ENCODE measurements at places on chromosomes 5 and 9.

- peak; percentile 66 for DNase-seq
Observed at GRCh38 chr9:20592673-20593072, 29.6 kb downstream of the MLLT3 start.

DNA sequence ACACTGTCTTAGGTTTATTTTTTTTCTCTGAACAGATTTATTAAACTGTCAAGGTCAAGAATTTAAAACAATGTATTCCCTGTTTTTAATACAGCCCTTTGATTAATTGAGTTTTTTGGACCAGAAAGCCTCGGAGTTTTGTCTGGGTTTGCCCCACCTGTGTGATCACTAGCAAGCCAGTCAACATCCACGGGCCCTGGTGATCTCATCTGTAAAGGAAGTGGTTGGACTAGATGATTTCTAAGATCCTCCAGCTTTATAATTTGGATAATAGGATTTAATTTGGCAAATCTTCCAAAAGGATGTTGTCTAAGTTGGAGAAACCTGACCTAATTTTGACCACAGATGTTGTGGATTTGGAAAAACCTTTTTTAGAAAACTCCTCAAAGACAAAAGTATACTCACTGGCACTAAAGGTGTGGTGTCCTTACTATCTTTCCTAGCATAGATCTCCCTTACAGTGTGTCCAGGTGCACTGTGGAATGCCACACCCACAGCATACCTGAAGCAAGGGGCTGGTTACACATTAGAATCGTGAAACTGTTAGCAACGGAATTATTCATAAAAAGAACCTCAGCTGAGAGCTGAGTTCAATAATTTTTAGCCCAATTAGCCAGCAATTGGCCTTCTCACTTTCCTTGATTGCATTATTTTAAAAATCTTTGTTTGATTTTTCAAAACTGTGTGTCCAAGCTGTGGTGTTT is 195.6 kb upstream of the ELL2 start:
- no peak for DNase-seq

DNA sequence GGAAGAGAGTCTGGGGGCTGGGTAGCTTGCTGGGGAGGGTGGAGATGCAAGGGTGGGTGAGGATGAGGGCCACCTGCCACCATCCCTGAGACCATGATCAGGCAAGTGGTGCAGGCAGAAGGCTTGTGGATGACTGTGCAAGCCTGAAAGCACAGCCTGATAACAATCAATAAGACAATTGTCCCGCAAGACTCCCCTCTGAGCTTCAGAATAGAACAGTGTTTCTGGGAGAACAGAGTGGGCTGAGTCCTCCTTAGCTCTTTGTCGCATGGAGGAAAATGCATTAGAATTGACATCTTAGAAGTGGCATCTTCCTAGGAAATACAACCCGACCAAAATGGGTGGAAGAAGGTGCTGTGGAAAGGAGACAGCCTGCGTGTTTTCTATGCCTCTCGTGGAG is 6.6 kb downstream of the GADD45G start:
- no peak for DNase-seq

- DNase-seq = peak; percentile 47
Observed at GRCh38 chr5:34415559-34416198, 240.4 kb upstream of the RAI14 start.

DNA sequence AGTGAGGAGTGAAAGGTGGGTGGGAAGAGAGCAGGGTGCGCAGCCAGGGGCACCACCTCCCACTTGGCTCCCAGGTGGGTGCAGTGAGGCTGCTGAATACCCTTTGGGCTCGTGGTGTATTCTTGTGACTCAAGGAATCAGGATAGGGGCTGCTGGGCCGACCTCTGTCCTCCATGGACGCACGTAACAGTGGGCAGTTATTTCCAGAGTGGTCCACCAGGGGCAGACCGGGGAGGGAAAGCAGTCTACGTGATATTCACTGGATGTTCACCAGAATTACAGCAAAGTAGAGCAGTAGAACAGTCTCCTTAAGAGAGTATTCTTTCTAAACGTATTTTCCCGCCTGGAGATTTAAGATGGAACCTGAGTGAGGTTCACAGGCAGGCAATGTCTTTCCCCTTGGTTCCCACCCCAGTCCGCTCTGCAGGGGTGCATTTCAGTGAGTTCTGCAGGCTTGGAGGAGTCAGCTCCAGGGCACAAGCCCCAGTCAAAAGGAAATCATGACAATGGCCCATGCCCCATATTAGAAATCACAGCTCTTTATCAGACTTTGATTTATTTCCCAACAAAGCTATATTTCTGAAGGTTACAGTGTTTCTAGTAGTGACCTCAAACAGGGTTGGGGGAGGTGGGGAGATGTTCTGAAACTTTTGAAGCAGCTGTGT is 88.7 kb downstream of the SYK start:
- no peak for DNase-seq

GRCh38 chr5:60102961-60103693 is 209.6 kb upstream of the PDE4D start:
- DNase-seq = peak; percentile 88

GRCh38 chr9:74526215-74526614 is 29.1 kb downstream of the RORB start:
- no peak for DNase-seq

- DNase-seq = no peak
Observed at GRCh38 chr5:105565531-105565930, 2002.9 kb upstream of the NUDT12 start.

DNA sequence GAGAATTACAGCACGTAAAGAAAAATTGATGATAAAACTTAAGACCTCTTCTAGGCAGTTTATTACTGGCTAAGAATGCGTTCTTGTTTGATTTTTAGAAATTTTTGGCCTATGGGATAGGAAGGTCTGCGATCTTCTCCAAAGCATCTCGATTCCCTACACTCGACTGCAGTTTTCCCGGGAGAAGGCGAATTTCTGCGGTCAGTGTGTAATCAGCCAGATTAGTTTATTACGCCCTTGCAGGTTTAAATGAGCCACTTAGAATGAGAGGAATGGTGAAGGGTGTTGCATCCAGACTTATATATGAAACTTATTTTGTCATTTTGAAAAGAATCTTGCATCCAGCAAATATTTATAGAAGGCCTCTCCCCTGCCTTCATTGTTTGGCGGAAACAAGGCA is 1.2 kb downstream of the MTAP start:
- DNase-seq = no peak

DNA sequence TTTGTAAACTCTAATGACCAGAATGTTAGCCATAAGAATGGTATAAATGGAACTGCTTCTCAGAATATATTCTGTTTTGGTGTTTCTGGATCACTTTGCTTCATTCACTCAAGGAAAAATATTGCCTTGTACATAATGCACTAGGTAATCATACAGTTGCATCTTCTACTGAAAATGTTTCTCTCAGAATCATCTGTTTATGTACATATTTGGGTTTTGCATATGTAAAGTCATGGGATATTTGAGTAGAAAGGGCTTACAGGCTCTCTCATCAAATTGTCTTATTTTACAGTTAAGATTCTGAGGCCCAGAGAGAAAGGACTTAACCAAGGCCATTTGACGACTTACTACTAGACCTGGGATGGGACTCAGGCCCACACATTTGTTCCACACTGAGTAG is 97.8 kb upstream of the PALM2AKAP2 start:
- DNase-seq = no peak

- no peak for DNase-seq
Observed at GRCh38 chr9:107288701-107289100, 5.6 kb downstream of the RAD23B start.

DNA sequence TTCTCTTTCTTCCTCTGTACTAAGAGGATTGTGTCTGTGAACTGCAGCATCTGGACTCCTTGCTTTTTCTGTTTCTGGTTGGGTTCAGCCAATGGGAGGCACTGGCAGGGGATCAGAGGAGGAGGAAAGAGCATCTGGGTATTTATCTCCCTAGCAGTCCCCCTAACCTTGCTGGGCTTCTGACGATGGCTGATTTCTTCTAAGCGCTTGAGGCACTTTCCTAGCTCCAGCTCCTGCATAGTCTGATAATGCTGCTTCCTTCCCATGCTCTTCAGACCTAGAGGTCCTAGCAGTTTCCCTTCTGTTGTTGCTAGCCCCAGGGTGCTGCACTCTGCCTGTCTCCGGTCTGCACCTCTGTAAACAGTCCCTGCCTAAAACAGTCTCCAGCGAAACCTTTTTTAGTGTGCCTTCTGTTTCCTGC is 225.1 kb downstream of the PDZD2 start:
- DNase-seq = no peak

- DNase-seq = no peak
Observed at GRCh38 chr9:34956648-34957047, 1.4 kb upstream of the PHF24 start.

GRCh38 chr5:91135475-91136248 is 247.5 kb downstream of the ARRDC3 start:
- no peak for DNase-seq

GRCh38 chr5:15592728-15593127 is 92.7 kb downstream of the FBXL7 start:
- no peak for DNase-seq

- DNase-seq = no peak
Observed at GRCh38 chr5:116739571-116739970, 164.9 kb upstream of the SEMA6A start.

- DNase-seq = no peak
Observed at GRCh38 chr9:38634315-38634714, 13.9 kb upstream of the ANKRD18A start.

GRCh38 chr9:3845549-3845948 is 319.7 kb upstream of the RFX3 start:
- DNase-seq = no peak

- DNase-seq = peak; percentile 3
Observed at GRCh38 chr5:133421394-133421793, 190.9 kb downstream of the FSTL4 start.

DNA sequence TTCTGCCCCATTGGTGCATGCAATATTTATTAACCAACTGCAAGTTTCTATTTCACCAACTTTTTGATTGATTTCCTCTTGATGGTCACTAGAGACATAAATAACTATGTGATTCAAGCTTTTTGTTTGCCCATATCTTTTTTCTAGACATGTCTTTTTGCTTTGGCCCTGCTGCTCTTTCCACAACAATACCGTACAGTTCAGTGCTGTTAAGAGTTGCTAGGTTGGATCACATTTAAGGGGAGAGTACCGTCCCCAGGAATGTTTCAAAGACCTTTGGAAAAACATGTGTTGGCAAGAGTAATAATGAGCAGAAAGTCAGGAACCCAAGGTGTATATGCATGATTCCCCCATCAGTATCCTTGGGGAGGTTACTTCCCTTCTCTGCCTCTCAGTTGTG is 268.8 kb upstream of the RFX3 start:
- DNase-seq = peak; percentile 50

DNA sequence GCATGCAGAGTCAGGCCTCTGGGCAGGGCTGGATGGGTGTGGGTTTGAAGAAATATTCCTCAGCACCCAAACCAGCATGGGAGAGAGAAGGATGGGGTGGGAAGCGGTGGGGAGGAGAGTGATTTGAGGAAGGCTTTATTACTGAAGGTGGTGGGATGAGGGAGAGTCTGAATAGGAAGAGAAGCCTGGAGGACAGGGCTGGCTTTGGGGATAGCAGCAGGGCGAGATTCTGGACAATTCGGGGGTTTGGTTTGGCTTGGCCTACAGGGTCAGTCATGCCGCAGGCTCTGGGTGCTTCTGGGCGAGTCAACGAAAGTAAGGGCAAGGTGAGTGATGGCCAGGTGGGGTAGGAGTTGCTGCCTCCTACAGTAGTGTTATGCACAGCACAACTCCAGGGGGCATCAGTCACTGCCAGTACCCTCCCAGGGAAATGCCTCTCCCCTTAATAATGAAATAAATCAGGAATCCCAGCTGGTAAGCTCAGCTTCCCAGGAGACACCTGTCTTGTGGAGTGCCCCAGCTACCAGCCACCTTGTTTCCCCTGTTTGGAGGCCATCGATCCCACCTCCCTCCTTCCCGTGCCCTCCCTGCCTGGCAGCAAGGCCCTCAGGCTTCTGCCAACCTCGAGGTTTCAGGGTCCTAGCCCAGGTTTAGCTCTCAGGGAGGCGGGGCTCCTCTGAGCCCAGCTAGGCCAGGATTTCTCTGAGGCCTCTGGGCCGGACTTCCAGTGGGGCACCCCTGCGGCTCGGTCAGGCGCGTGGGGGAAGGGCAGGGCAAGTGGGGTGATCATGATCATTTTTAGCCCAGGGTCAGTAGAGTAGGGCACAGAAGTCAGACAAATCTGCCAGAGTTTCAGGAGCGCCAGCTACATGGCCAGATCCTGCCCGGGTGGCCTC is 741 bp upstream of the NKX2-5 start:
- DNase-seq = no peak

GRCh38 chr9:32954642-32955041 is 46.8 kb downstream of the APTX start:
- DNase-seq = peak; percentile 83

- no peak for DNase-seq
Observed at GRCh38 chr9:75152416-75152815, 64.1 kb downstream of the OSTF1 start.

- DNase-seq = peak; percentile 93
Observed at GRCh38 chr5:135242021-135242865, 156.8 kb downstream of the MACROH2A1 start.

- peak; percentile 55 for DNase-seq
Observed at GRCh38 chr5:141349917-141350619, at the start of gene PCDHGB1. Gene PCDHGB1, plus strand, starts transcription at chr5:141350099. Its CDS starts 162 bp downstream, at chr5:141350261.

DNA sequence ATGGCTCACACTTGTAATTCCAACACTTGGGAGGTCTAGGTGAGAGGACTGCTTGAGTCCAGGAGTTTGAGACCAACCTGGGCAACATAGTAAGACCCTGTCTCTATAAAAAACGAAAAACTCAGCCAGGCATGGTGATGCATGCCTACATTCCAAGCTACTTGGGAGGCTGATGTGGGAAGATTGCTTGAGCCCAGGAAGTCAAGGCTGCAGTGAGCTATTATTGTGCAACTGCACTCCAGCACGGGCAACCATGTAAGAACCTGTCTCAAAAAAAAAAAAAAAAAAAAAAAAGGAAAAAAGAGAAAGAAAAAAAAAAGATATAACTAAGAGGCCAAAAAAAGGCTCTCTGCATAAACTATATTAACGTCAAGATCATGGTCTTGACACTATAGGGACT is 27.3 kb downstream of the GIN1 start:
- DNase-seq = no peak

GRCh38 chr9:68705531-68706362 is 707 bp downstream of the PIP5K1B start:
- DNase-seq = no peak

DNA sequence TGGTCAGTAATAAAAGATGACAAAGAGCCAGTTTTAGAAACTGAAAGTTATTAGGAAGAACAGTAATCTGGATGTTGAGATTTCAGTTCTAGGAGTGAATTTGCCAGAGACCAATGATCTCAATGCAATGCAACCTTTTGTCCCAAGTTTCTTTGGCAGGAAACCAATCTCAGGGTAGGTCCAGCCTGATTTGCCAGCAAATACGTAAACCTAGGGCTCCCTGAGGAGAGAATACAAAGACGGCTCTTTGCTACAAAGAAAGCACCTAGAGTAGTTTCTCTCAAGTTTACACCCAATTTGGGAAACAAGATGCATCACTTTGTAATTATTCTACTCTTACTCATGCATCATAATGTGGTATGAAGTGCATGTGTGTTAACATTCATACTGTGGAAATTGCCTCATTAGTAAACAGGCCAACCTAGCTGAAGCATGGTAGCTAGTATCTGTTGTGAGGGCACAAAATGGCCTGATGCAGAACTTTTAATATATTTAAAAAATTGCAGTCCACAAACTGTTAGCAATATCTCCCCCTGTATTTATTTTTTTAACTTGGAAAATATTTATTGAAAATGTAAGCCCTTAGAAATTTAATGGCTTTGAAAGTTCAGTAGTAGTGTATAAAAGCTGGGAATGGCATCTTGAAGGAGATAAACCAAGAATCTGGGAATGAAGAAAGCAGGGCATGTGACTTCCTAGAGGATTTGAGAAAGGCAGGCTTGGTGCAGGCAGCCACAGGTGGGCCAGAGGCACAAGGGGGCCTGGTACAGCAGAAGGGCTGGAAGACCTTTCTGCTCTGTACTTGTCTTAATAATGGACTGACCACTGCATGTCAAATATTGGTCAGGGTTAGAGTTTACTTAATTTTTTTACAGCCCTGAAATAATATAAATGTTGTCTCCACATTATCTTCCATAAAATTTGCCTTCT is 59.5 kb downstream of the MAST4 start:
- DNase-seq = peak; percentile 17

All from fibroblast of upper back skin (primary cell).